MCF 10A (cell line): ENCODE measurements at places on chromosomes 11 and 22. TPM values are rescaled to one million over a fixed set of nuclear protein-coding genes. Genes with fewer than 3 reads are reported as not detected.

EFCAB6 gene
- 0.40 and 0.93 TPM in 2 replicates for total RNA-seq

MS4A7 gene
- not detected in 2 replicates for total RNA-seq

GRCh38 chr11:115132436-115133228 is 371.6 kb downstream of the CADM1 start:
- DNase-seq, result peak; percentile 25

- DNase-seq, result no peak
Observed at GRCh38 chr11:72013765-72014711, 15.3 kb downstream of the IL18BP start.

GRCh38 chr11:67117176-67117575 is 1.9 kb upstream of the KDM2A start:
- DNase-seq, result no peak
